AG04450 (cell line): ENCODE measurements at places on chromosomes 2 and 18. TPM values are rescaled to one million over a fixed set of nuclear protein-coding genes. Genes with fewer than 3 reads are reported as not detected.

- no peak for DNase-seq
Observed at GRCh38 chr2:145110668-145111356, 590.9 kb upstream of the ZEB2 start.

DNA sequence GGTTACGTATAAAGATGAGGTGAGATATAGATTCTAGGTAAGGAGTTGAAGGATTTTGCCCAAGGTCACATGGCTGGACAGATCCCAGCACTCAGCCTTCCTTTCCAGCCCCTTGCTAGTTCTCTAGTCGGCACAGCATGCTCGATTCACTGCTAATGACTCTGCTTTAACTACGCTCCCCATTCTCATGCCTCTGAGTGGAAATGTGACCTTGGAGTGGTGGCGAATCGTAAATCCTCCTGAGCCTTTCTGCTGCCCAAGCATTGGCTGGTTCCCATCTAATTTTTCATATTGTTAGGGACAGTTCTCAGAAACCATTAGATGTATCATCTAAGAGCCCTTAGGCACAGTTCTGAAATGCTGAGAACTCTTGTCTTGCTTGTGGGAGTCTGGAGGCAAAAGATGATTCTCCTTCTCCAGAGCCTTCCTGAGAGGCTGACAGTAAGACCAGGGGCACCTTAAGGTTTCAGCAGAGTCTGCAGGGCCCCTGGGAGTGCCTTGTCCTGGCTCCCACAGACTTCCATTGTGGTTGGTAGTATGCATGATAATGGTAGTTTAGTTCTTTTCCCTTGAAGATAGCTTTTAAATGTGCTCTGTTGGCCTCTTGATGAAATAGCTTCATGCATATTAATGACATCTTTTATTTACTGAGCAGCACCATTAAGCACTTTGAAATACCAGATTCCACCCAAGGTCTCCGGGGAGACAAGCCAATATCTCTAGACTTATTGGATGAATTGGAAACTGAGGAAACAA lies 377.8 kb upstream of the SLC14A2 start:
- DNase-seq: no peak

DNA sequence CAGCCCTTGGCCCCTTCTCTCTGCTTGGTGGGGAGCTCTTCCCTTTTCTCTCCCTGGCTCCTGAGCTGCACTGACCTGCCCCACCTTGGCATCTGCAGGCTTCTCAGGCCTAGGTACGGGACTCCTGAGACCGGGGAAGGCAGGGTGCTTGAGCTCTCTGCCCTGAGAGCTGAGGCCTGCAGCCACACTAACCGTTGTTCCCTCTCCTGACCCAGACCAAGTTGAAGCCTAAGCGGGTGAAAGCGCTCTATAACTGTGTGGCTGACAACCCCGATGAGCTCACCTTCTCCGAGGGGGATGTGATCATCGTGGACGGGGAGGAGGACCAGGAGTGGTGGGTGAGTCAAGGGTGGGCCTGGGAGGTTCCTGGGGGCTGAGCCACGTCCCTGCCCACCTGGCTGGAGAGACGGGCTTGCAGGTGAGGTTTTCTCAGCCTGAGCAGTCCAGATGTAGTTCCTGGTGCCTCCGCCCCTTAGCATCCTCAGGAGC lies 22.2 kb downstream of the ITGB1BP1 start:
- DNase-seq: no peak

- no peak for DNase-seq
Observed at GRCh38 chr2:161722547-161723503, 98.6 kb downstream of the SLC4A10 start.

DNA sequence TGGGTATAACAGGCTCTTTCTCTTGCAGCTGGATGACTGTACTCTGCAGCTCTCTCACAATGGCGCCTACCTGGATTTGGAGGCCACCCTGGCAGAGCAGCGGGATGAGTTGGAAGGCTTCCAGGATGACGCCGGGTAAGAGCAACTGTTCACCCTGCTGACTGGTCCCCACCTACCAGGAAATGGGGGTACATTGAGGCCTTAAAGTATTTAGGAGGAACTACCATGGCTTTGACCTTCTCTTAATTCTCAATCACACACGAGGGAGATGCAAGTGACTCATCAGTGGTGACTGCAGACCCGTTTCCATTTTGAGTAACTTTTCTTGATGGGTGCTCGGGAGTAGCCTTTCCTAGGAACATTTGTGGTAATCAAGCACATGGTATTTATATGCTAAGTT lies 58.0 kb downstream of the FHOD3 start:
- DNase-seq: no peak

DNA sequence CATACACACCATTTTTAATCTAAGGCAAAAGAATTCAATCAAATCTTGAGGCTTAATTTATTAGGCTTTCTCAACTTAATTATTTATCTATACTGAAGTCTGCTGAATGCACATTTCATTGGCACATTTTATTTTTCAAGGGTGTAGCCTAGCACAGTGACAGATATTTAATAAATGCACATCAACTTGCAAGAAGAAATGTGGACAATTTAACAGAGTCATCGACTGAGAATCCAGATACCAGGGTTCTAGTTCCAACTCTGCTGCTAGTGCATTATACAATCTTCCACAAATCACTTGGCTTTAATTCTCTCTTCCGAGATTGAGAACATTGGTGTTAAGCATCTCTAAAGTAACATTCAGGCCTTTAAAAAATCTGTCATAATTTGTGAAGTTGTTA lies 88.5 kb upstream of the RBBP8 start:
- DNase-seq: no peak

DNA sequence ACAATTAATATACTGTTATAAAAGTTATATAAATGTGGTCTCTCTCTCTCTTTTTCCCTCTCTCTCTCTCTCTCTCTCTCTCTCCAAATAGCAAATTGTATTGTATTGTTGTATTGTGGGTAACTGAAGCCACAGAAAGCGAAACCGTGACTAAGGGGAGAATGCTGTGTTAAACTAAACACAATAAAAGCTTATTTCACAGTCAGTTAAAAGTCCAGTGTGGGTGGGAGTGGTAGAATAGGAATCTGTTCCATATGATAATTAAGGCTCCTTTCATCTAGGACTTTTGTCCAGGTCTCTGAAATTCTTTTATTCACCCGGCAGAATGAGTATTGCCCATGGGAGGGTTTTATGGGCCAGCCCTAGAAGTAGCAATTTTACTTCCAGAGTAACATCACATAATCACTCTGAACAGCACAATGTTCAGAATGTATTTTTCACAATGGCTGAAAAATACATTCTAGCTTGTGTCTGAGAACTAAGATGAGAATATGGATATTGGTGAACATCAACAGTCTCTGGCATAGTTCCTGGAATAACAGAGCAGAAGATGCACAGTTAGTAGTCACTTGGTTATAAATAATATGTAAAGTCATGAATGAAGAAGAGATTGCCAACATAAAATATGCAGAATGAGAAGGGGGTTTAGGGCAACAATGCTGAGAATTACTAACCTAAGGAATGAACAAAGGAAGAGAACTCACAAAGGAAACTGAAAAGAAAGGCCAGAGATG lies 399.1 kb downstream of the PLCL1 start:
- DNase-seq: no peak

The FAHD2A gene
- 24.9 and 30.9 TPM in 2 replicates for polyA plus RNA-seq

GRCh38 chr2:162821176-162821575 lies 17.4 kb downstream of the KCNH7 start:
- DNase-seq: no peak

DNA sequence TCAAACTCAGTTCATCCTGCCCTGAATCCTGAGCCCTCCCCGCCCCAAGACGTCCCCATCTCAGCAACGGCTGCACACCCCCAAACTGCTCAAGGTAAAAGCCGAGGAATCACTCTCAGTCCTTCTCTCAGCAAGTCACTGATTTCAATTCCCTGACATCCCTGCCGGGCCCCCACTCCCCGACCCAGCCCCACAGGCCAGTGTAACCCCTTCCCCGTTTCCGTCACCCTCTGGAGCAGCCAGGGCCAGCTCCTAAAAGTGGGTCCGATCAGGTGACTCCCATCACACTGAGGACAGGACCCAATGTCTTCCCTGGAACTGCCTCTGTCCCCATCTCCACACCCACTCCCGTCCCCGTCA lies 20.5 kb downstream of the SNORC start:
- no peak for DNase-seq

DNA sequence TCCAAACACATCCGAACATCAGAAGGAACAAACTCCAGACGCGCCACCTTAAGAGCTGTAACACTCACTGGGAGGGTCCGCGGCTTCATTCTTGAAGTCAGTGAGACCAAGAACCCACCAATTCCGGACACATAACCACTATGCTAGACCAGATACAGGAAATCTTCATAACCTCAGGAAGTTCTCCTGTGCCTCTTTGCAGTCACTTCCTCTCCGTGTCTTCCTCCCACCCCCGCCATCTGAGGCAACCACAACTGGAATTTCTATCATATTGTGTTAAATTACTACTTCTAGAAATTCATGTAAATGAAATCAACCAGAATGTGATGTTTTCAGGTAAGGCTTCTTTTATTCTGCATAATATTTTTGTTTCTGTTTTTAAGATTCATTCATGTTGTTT lies 631.0 kb upstream of the NXPH2 start:
- no peak for DNase-seq
